ENCODE measurements at places on chromosomes 7 and 10.

- DNase-seq, result no peak
Observed at GRCh38 chr10:124076148-124076733, 17.2 kb downstream of the CHST15 start.

DNA sequence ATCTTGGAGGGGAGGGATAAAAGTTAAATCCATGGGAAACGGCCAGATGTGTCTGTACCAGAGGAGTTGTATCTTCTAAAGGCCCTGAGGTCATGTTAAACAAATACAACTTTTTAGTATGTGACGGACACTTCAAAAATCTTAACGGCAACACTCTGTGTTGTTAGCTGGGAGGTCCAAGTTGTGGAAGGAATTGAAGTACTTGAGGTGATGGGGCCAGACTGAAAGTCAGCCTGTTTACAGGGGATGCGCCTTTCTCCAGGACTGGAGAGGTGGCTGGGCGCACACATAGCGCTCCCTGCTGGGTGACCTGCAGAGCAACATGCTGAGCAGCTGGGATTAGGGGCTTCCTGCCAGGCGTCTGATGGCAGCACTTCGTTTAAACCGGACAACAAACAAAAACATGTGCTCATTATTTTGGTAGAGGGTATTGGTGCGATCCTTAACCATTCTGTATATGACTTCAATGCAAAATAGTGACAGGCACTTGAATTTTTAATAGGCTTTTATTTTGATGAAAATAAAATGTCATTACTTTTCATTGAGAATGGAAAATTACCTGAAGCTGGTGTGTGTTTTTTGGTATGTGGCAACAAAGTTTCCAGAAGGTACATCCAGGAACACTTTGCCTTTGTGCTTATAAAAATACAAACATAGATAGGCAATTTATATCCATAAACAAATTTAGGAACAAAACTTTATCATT, 198.2 kb downstream of the MLLT10 start:
- DNase-seq, result no peak

DNA sequence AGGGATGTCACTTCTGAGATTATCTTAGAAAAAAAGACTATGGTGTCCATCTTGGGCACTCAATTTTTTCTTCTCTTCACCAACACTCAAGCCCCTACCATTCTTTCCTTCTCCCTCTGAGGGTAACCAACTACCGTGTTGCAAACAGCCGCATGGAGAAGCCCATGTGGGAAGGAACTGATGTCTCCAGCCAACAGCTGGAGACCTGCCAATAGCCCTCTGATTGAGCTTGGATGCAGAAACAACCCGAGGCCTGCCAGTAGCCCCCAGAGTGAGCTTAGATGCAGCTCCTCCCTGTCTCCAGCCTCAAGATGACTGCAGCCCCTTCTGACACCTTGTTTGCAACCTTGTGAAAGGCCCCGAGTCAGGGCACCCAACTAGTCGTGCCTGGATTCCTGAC, 36.4 kb upstream of the CHCHD3 start:
- no peak for DNase-seq

DNA sequence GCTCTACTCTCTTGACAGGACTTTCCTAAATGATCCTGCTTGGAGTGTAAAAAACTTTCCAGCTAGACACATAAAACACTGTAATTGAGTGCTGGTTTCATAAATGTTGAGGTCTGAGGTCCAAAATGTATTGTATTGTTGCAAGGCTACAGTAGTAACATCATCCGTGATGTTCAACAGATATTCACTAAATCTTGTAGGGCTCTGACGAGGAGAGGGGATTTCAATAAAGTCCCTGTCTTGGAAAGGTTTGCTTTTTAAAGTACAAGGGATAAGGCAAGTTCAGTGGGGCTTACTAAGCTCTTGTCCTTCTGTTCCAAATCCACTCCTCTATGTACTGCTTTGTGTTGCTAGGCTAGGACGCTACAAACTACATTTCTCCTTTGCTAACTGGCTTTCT, 48.9 kb downstream of the FHIP2A start:
- DNase-seq, result no peak

GRCh38 chr7:29302666-29303395, 108.3 kb downstream of the CHN2 start:
- no peak for DNase-seq

DNA sequence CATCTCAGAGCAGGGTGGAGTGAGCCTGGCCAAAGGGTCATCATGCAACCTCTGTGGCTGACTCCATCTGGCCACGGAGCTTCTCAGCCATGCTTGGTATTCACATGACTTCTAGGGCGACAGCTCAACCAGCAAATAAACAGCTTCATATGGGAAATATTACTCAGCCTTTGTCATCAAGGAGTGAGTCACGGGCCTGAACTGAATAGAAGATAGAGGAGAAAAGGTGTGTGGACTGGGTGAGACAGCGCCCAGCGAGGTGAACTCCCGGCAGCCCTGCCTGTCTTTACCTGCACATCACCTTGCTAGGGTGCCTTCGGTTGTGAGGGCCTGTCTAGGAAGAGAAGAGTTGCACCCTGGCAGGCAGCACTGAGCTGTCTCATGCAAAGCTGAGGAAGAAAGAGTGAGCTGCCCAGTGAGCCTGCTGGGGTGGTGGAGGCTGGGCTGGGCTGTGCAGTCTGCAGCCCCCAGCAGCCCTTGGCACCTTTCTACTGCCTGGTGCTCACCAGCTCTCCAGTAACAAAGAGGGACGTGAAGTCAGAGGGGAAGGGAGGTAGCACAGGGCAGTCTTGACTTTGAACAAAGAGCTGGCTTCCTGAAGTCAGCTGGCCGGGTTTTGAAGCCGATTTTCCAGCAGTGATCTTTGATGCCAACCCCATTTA, 114.2 kb downstream of the EGFR start:
- DNase-seq, result no peak

- DNase-seq, result no peak
Observed at GRCh38 chr7:157699357-157700013, 362.7 kb downstream of the DNAJB6 start.

DNA sequence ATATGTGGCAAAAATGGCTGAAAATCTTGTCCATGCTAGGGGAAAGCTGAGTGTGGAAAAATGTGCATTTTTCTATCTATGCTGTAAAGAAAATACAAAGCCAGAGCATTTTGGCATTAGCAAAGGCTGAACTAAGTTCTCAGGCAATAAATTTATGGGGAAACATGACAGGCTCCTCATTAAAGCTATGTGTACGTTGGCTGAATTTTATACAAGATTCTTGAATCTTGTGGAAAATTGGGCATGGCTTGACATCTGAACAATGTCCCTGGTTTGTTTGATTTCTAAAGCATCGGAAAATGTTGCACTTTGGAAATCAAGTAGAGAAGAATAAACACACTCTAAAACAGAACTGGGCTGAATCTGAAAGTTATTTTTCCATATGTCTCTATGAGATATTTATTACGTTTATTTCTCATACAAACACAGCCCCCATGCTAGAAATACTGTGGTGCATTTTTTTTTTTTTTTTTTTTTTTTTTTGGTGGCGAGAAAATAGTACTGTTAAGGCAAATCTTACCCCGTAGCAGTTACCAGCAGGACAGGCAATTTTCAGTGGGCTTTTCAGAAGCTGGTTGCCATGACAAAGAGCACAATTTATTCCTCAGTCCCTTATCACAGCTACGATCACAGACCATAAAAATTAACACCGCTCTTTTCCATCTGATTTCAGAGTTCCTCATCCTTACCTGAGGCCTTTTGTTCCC, 16.9 kb downstream of the CPA1 start:
- no peak for DNase-seq

GRCh38 chr7:2624293-2624886, 7.4 kb upstream of the TTYH3 start:
- no peak for DNase-seq

All from cortex of kidney (tissue), 1 donor.